ENCODE measurements at places on chromosomes 11 and 22. TPM values are rescaled to one million over a fixed set of nuclear protein-coding genes. Genes with fewer than 3 reads are reported as not detected.

- no peak for DNase-seq
- peaks cover 39% of the 10 kb centered on the region for H3K27me3 ChIP-seq
- no peak overlapping the region for H3K4me3 ChIP-seq
- no peaks in the 10 kb centered on the region for H3K4me1 ChIP-seq
These were observed 28.0 kb downstream of the TST start for GRCh38 chr22:36991206-36991605.

- peaks cover 18% of the 10 kb centered on the region for H3K27me3 ChIP-seq
- H3K27ac ChIP-seq: no peak overlapping the region
- H3K36me3 ChIP-seq: no peaks in the 10 kb centered on the region
- no peak for DNase-seq
- H3K4me3 ChIP-seq: no peak overlapping the region
These were observed 17.8 kb upstream of the RCN1 start for GRCh38 chr11:32072872-32073643.

GRCh38 chr11:80061056-80061455 is 620.2 kb upstream of the TENM4 start:
- no peak for DNase-seq
- no peak overlapping the region for H3K4me3 ChIP-seq
- no peaks in the 10 kb centered on the region for H3K27me3 ChIP-seq
- H3K4me1 ChIP-seq: no peaks in the 10 kb centered on the region
- no peak overlapping the region for H3K27ac ChIP-seq

GRCh38 chr11:87020764-87021365 is 16.9 kb upstream of the TMEM135 start:
- no peaks in the 10 kb centered on the region for H3K36me3 ChIP-seq
- no peak for DNase-seq
- no peak overlapping the region for H3K27ac ChIP-seq

GRCh38 chr22:29226351-29226981 is 20.8 kb downstream of the EMID1 start:
- no peak overlapping the region for H3K4me3 ChIP-seq
- no peak for DNase-seq

GRCh38 chr11:92376146-92376599 is 151.6 kb downstream of the FAT3 start:
- H3K27ac ChIP-seq: no peak overlapping the region
- H3K27me3 ChIP-seq: no peaks in the 10 kb centered on the region

DNA sequence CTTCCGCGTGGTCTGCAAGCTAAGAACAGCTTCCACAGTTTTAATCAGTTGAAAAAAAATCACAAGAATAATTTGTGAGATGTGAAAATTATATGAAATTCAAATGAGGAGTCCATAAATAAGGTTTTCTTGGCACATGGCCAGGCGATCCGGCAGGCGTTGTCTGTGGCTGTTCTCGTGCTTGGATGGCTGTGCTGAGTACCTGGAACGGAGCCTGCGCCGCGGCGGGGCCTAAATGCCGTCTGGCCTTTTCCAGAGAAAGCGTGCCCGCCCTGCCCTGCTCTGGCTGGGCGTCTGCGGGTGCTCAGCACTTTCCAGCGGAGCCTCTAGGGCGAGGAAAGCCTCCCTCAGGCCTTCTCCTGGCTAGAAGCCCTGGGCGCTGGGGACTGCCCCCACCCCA is 41.8 kb downstream of the OSBPL5 start:
- no peak overlapping the region for H3K27ac ChIP-seq
- H3K36me3 ChIP-seq: peaks cover 54% of the 10 kb centered on the region
- H3K27me3 ChIP-seq: no peaks in the 10 kb centered on the region

- no peaks in the 10 kb centered on the region for H3K4me1 ChIP-seq
- no peak overlapping the region for H3K27ac ChIP-seq
- no peak overlapping the region for H3K4me3 ChIP-seq
- DNase-seq: no peak
- no peaks in the 10 kb centered on the region for H3K36me3 ChIP-seq
These were observed 12.6 kb downstream of the WNT7B start for GRCh38 chr22:45964372-45964771.

DNA sequence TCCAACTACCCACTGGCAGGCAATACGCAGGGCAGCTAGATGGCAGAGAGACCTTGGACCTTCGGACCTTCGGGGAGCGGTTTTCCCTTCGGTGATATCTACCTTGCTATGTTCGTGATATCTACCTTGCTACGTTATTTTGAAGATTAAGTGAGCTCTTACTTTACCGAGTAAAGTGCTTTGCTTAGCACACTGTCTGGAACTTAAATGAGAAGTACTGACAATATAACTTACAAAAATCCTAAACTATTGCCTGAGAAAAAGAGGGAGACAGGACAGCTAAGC is 1.0 kb upstream of the PRDM10 start:
- H3K27ac ChIP-seq: peak overlapping the region; percentile 100
- no peak for DNase-seq
- H3K36me3 ChIP-seq: no peaks in the 10 kb centered on the region
- H3K4me1 ChIP-seq: peaks cover 31% of the 10 kb centered on the region
- H3K27me3 ChIP-seq: no peaks in the 10 kb centered on the region

DNA sequence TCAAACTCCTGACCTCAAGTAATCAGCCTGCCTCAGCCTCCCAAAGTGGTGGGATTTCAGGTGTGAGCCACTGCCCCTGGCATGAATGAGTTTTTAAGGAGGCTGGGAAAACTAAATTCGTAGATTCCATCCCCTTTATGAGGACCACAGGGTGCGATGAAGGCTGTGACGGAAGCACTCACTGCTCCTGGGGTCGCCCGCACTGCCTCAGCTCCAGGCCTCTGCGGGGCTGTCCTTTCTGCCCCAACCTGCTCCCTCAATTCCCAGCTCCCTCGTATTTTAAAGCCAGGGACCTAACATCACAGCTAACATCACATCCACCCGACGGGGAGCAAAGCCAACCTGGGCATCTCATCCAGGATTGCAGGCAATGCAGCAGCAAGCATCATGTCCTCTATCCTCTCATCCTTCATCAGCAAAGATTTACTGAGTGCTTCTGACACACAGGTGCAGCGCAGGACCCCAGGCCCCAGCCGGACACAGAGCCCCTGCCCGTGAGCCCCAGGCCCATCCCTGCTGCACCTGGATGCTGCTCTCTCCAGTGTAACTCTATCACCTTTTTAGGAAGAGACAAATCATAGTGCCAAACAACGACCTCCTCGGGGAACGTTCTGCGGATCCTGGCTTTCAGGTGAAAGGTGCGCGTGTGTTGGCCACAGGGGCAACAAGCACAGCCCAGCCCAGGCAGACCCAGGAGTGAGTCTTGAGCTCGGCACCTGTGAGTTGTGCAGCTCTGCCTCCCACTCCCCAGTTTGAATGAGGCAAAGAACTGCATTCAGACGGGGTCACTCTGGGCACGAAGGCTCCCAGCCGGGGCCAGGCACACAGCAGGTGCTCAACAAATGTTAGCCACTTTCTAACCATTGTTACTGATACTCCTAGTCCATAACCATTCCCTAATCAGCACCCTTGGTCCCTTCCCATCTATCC is 134.3 kb downstream of the CRYBB2 start:
- no peaks in the 10 kb centered on the region for H3K27me3 ChIP-seq
- peaks cover 100% of the 10 kb centered on the region for H3K36me3 ChIP-seq
- no peak overlapping the region for H3K27ac ChIP-seq
- H3K4me3 ChIP-seq: no peak overlapping the region
- H3K4me1 ChIP-seq: no peaks in the 10 kb centered on the region
- no peak for DNase-seq

DNA sequence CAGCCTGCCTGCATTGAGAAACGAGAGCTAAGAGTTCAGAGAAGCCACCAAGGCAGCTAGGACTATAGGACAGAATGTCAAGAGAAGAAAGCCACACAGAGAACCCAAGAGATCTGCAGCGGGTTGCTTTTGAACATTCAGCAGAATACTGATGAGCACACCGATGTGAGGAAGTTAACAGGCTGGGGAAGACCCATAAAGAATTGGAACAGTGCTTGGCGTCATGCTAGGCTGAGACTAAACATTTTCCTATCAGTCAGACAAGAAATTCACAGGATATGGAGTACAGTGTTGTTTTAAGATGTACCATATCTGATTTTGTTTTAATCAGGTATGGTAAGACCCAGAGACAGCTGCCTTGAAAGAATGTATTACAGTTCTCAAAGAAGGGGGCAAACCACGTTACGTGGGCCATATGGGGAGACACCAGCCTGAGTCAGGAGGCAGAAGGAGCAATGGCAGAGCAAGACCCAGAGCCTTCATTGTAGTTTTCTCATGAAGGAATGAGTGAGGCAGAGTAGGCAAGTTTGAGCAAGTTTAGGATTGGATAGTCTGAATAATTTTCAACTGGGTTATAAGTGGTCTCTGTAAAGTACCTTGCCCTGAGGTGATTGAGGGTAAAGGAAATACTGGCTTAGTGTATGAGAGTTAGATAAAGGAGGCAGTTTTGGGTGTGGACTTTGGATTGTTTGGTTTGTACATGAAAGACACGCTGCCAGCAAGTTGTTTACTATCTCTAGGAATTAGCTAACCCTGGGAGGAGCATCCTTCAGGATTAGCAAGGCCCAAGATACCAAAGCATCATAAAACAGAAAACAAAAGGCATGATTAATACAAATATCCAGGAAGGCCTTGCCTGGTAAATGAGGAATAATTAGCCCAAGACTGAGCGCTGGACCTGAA is 14.3 kb downstream of the LRRC75B start:
- H3K4me1 ChIP-seq: peaks cover under 1% of the 10 kb centered on the region
- no peaks in the 10 kb centered on the region for H3K36me3 ChIP-seq
- no peak overlapping the region for H3K4me3 ChIP-seq
- H3K27ac ChIP-seq: no peak overlapping the region
- H3K27me3 ChIP-seq: no peaks in the 10 kb centered on the region

DNA sequence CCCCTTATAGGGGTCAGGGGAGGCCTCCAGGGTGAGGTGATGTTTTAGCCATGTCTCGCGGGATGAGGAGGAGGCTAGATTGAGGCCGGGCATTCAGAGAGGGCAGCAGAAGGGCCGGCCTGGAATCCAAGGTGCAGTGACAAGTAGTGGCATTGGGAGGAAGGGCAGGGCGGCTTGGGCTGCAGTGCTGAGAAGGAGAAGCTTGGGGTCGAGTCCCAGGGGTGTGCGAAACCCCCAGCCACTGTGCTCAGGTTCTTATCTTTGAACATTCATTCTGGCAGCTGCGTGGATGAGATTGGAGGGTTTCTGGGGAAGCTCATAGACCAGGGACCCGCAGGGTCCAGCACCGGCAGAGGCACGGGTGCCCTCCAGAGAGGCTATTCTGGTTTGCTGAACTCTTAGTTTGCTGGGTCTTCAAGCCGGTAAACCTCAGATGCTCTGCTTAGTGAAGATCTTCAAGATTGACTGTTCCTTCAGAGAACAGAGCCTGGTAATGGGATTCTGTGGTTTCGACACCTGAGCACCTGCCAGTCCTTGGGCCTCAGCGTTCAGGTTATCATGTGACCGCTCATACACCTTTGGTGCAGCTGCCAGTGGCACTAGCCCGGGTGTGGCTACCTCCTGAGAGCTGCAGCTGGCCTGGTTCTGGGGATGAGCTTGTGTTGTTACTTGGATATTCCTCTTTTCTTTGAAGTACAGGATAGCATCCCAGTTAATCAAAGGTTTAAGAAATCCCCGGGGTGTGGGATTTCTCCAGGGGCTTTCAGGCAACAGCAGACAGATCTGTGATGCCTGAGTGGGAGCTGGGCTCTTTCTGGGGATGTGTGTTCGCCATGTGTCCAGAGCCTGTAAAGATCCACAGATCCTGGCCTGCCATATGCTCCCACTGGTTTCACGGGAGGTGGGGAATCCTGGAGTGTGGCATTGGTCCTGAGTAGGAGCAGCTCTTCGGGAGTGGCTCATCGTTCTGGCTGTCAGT is 152.8 kb downstream of the TBC1D22A start:
- H3K27me3 ChIP-seq: no peaks in the 10 kb centered on the region
- H3K4me1 ChIP-seq: no peaks in the 10 kb centered on the region
- no peak overlapping the region for H3K4me3 ChIP-seq
- no peak for DNase-seq
- H3K36me3 ChIP-seq: peaks cover 61% of the 10 kb centered on the region

GRCh38 chr11:120612513-120613263 is 101.1 kb downstream of the GRIK4 start:
- H3K36me3 ChIP-seq: no peaks in the 10 kb centered on the region
- peak; percentile 48 for DNase-seq
- no peaks in the 10 kb centered on the region for H3K4me1 ChIP-seq
- H3K27me3 ChIP-seq: no peaks in the 10 kb centered on the region

- peak within 1 kb of the TSS; percentile 63 for H3K27ac ChIP-seq
- peaks cover 11% of the 10 kb centered on the region for H3K4me1 ChIP-seq
- H3K4me3 ChIP-seq: peak within 1 kb of the TSS; percentile 40
- H3K36me3 ChIP-seq: no peaks in the 10 kb centered on the region
- H3K27me3 ChIP-seq: peaks cover 20% of the 10 kb centered on the region
These were observed at the start of gene SGSM1 for GRCh38 chr22:24805790-24806662. TSS of gene SGSM1 (plus strand) at chr22:24806211. CDS start at chr22:24806326, 115 bp downstream.

DNA sequence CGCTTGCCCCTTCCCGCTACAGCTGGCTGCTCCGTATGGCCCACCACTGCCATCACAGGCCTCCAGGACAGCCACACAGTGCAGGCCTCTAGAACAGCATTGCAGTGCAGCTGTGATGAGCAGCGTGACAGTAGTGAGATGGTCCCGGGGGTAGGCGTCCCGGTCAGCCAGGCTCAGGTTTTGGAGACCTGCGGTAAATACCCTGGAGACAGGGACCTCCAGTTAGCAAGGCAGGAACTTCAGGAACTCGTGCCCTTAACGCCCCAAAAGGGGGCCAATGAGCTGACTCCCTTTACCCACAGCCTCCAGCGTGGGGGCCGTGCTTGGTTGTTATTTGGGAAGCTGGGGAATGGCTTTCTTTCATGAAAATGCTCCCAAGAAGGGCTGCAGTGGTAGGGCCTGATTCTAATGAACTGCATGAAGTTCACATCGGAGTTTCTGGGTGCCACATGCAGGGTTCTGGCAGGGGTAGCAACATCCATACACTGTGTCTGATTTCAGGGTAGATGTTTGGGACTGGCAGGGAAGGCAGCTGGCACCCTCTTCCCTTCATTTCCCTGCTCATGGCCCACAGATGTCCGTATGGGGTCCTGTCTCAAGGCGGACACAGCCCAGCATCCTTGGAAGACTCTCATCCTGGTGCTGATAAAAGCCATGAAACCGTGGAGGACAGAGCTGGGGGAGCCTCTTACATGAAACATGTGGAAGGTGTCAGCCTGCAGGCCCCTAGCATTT is 440.5 kb downstream of the TBC1D22A start:
- no peak overlapping the region for H3K27ac ChIP-seq
- DNase-seq: peak; percentile 19
- no peaks in the 10 kb centered on the region for H3K27me3 ChIP-seq
- H3K4me1 ChIP-seq: no peaks in the 10 kb centered on the region

DNA sequence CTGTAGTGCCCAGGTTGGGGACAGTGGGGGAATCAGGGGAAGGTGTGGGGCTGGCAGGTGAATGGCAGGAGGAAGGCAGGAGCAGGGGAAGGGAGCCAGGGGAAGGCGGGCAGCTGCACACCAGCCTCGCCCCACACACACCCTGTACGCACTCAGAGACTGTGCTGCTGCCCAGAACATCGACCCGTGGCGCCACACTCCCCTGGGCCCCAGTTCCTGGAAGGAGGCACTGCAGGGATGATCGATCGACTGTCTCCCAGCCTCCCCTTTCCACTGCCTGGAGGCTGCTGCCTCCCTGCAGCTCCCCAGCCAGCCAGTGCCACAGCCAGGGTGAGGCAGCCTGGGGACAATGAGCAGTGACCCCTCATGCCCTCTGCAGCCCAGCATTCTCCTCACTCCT is 19.2 kb downstream of the PDE2A start:
- no peaks in the 10 kb centered on the region for H3K4me1 ChIP-seq
- H3K27me3 ChIP-seq: no peaks in the 10 kb centered on the region
- no peak overlapping the region for H3K4me3 ChIP-seq
- DNase-seq: no peak
- no peak overlapping the region for H3K27ac ChIP-seq

The OR10D3 gene
- total RNA-seq: not detected

The MAJIN gene
- not detected for total RNA-seq

The APOL4 gene
- total RNA-seq: 12.8 TPM

The KCNE3 gene
- 21.2 TPM for total RNA-seq

Data from left lung (tissue), 14 donors.